ENCODE measurements at places on chromosomes 5 and 9. TPM values are rescaled to one million over a fixed set of nuclear protein-coding genes. Genes with fewer than 3 reads are reported as not detected.

- no peak for DNase-seq
Observed at GRCh38 chr5:16995372-16995771, 59.3 kb upstream of the MYO10 start.

GRCh38 chr5:1228120-1228519, 2.9 kb downstream of the SLC6A18 start:
- DNase-seq: no peak

GRCh38 chr5:75656311-75657003, 45.2 kb downstream of the ANKDD1B start:
- DNase-seq: peak; percentile 69

DNA sequence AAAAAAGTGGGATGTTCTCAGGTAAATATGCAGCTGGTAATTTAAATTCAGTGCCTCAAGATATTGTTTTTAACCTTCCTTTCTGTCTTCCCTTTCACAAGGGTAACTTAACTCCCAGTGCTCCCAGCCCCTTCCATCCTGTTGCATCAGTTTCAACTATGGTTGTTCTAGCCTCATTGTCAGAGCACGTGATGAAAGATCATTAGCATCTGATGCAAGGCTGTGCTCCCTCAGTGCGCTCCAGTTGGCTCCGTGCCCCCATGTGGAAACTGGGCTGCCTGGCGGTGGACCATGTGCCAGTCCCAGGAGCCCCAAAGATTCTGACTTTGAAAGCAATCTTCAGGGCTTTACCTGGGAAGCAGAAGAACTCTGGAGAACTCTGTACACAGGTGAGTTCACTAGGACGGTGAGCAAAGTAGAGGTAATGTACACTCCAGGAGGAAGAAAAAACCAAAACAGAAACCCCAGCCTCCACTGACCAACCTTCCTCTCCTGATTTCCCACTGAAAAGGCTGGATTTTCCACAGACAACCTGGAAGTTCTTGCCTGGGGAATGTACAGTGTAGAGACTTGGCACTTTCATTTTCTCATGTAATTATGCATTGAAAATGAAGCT, 96.9 kb downstream of the SLC1A3 start:
- no peak for DNase-seq

- no peak for DNase-seq
Observed at GRCh38 chr9:107874591-107875369, 385.2 kb upstream of the KLF4 start.

DNA sequence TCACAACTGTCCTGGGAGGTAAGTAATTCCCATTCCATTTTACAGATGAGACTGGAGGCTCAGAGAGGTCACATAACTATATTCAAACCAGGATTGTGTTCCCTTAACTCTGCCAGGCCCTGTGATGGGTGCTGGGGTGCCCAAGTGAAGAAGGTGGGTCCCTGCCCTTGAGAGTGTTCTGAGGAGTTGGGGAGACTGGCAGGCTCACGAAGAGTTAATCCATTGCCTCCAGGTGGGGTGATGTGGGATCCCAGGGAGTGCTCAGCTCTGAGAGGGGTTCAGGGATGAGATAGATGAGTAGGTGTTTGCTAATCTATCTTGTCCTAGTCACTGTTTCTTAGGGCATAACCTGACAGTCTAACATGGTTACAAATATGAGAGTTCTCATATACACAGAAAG, 36.7 kb downstream of the GSN start:
- DNase-seq: no peak

DNA sequence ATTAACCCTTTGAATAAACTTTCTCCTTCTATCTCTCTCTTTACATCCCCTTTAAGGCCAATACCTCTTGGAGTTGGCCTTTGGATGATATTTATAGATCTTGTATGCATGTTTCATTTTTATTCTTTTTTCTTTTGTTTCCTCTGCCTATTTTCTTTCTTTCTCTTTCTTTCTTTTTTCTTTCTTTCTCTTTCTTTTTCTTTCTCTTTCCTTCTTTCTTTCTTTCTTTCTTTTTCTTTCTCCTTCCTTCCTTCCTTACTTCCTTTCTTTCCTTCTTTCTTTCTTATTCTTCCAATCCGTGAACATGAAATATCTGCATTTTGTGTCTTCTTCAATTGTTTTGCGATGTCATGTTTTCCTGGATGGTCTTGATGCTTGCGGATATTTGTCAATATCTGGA, 276.1 kb downstream of the ADGRV1 start:
- no peak for DNase-seq

GRCh38 chr5:160744268-160745101, 107.5 kb downstream of the ATP10B start:
- DNase-seq: no peak

DNA sequence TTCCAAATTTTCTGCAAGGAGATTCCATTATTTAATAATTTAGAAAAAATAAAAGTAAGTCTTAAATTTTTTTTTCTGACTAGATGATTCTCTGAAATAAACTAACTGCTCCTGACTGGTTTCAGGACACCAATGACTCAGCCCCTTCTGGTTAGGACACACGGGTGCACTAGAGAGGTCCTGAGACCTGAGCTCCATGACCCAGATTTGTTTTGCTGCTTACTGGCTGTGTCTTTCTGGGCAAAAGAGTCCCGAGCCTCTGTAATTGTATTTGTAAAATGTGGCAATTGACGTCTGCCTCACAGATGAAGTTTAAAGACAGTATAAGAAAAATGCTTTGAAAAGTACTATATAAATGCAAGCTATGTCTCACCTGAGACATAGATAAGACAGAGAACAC, 89.1 kb downstream of the SLC24A2 start:
- no peak for DNase-seq

Gene MPDZ
- 23.8 TPM for total RNA-seq

Gene ABLIM3
- 17.5 TPM for total RNA-seq

Gene PCDHA9
- not detected for total RNA-seq

Gene CKMT2
- 2.8 TPM for total RNA-seq

Gene PCDHGB7
- 1.7 TPM for total RNA-seq

Measured in renal cortical epithelial cell (primary cell).